ENCODE measurements at places on chromosomes 16 and 17. TPM values are rescaled to one million over a fixed set of nuclear protein-coding genes. Genes with fewer than 3 reads are reported as not detected.

KRTAP3-2 gene
- not detected for total RNA-seq

PAQR4 gene
- 2.2 TPM for total RNA-seq

OVCA2 gene
- 38.7 TPM for total RNA-seq

NDE1 gene
- total RNA-seq = 29.2 TPM

DNA sequence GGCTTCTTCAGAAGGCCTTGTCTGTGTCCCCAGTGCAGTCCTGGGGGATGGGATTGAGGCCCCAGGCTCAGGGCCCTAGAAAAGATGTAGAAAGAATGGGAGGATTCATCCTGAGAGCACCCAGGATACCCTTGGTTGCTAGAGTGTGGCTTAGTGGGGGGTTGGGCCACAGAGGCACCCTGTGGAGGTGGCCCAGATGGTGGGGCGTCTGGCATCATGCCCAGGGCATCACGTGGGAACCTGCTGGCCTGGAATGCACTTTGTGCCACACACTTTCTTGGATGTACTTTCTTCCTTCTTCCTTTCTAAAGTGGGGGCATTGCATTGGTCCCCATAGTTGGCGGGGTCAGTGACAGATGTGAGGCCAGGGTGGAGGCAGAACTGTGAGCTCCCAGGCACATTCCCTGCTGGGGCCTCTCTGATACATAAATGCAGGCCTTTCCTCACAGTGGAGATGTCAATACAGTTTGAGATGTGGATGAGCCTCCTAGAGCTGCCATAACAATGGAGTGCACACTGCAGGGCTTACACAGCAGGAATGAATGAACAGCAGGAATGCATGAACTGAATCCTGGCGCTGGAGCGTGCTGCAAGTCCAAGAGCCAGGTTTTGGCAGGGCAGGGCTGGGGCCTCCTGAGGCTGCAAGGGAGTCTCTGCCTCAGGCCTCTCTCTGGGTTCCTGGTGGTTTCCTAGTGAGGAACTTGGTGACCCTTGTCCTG lies 43.3 kb downstream of the MGAT5B start:
- no peak overlapping the region for H3K27ac ChIP-seq
- no peak for DNase-seq
- H3K4me3 ChIP-seq = no peak overlapping the region
- peaks cover 4% of the 10 kb centered on the region for H3K27me3 ChIP-seq
- no peaks in the 10 kb centered on the region for H3K36me3 ChIP-seq

- H3K27me3 ChIP-seq = no peaks in the 10 kb centered on the region
- peak overlapping the region; percentile 38 for H3K4me3 ChIP-seq
- H3K4me1 ChIP-seq = peaks cover 56% of the 10 kb centered on the region
- H3K36me3 ChIP-seq = peaks cover 67% of the 10 kb centered on the region
- DNase-seq = no peak
Observed at GRCh38 chr16:86496262-86496928, 13.9 kb upstream of the FOXF1 start.

DNA sequence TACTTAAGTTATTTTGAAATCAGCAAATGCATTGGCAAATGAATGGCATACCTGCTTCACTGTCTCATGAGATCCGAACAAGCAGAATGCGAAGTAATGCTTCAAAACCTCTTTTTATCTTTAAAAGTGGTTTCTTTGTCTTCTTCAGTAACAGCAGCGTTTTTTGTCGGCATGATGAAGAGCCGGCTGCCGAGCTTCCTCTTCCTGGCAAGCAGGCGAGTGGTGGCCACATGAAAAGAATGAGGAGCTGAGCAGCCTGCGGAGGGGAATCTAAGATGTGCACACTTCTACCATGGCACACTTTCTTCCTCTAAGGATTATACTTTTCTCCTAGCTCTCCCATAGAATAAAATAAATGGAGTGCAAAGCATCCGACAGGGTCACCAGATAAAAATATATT lies 42.4 kb upstream of the AKTIP start:
- no peak for DNase-seq
- no peaks in the 10 kb centered on the region for H3K4me1 ChIP-seq
- peaks cover 34% of the 10 kb centered on the region for H3K27me3 ChIP-seq
- no peak overlapping the region for H3K4me3 ChIP-seq

DNA sequence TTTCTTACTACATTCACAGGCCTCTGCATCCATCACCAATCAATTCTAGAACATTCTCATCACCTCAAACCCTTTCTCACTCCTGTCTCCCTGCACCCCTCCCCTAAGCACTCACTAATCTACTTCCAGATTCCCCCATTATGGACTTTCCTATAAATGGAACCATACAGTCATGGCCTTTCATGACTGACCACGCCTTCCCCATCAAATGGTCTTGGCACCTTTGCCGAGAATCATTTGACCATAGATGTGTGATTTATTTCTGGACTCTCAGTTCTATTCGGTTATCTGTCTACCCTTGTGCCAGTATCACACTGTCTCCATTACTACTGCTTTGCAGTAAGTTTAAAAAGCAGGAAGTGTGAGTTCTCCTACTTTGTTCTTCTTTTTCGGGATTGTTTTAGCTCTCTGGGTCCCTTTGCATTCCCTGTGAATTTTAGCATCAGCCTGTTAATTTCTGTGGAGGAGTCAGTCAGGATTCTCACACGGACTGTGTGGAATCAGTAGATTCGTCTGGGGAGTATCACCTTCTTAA lies 27.5 kb downstream of the GTF3C1 start:
- no peak overlapping the region for H3K27ac ChIP-seq
- H3K27me3 ChIP-seq = no peaks in the 10 kb centered on the region
- H3K4me1 ChIP-seq = peaks cover 3% of the 10 kb centered on the region
- no peak for DNase-seq
- no peak overlapping the region for H3K4me3 ChIP-seq

GRCh38 chr16:23080329-23080728 lies 68.9 kb downstream of the USP31 start:
- H3K4me3 ChIP-seq = no peak overlapping the region
- no peak overlapping the region for H3K27ac ChIP-seq
- DNase-seq = no peak
- no peaks in the 10 kb centered on the region for H3K4me1 ChIP-seq

DNA sequence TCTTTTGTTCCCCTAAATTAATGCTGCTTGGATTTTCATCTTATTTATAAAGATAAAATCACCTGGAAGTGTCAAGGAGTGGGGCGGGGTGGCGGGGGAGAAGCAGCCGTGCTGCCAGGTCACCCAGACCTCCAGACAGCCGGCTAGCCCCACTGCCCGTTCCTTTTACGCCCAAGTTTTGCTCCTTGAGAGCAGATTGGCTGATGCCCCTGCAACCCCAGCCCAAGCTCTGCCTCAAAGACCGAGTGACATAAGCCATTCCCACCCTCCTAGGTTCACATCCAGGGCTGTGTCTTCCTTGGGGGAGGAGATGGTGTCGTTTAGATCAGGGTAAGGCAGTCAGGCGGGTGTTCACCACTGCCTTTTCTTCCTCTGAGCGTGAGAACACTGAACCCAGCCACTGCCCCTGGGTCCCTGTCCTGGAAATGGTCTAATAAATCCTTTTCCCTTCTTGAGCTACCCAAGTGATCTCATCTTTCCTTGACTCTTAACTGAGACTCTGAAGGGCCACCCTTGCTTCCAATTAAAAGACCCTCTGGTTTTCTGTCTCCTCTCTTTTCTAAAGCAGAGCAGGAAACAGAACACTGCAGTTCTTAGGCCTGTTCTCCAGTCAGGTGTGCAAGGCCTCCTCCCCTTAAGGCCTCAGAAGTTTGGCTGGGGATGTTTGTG lies 5.7 kb downstream of the PDF start:
- no peaks in the 10 kb centered on the region for H3K27me3 ChIP-seq
- H3K27ac ChIP-seq = no peak overlapping the region
- H3K4me3 ChIP-seq = no peak overlapping the region
- DNase-seq = no peak
- peaks cover 66% of the 10 kb centered on the region for H3K36me3 ChIP-seq

DNA sequence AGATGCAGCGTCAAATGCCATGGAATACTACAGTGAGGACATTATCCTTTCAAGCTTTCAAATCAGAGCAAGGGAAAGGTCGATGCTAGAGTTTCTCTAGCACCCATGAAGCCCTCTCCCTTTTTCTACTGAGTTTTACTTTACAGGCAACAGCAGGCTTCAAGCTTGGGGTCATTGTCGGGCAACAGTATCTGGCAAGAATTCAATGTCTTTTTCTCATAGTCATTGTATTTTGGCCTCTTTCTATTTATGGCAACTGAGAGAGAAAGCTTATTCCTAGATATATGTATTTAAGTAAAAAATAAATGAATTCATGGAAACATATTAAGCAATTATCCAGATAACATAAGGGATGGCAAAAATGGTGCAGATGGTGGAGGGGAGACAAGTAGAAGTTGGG lies 364 bp upstream of the CETP start:
- no peaks in the 10 kb centered on the region for H3K27me3 ChIP-seq
- H3K36me3 ChIP-seq = no peaks in the 10 kb centered on the region
- peaks cover 32% of the 10 kb centered on the region for H3K4me1 ChIP-seq
- no peak overlapping the region for H3K27ac ChIP-seq
- DNase-seq = peak; percentile 25
- no peak overlapping the region for H3K4me3 ChIP-seq

GRCh38 chr17:9299695-9300094 lies 275.9 kb downstream of the STX8 start:
- H3K4me3 ChIP-seq = no peak overlapping the region
- no peaks in the 10 kb centered on the region for H3K27me3 ChIP-seq
- H3K27ac ChIP-seq = no peak overlapping the region
- H3K4me1 ChIP-seq = no peaks in the 10 kb centered on the region
- H3K36me3 ChIP-seq = no peaks in the 10 kb centered on the region

DNA sequence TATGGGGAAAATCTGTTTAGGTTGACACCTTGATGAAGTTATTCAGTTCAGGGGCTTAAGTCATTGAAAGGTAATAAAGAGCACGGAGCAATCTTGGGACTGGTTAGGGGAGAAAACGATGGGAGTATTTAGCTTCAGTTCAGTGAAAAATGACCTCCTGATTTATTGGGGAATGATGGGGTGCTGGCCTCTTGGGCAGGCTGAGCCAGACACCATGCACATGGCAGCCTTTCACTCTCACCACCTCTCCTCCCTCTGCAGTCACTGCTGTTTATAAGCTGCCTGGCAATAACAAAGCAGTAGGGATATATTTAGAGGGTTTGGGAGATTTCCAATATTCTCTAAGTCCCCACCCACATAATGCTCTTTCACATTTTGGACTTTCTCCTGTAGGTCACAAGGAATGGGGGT lies 140.5 kb upstream of the HS3ST2 start:
- no peaks in the 10 kb centered on the region for H3K4me1 ChIP-seq
- DNase-seq = no peak
- peaks cover 31% of the 10 kb centered on the region for H3K27me3 ChIP-seq
- H3K27ac ChIP-seq = no peak overlapping the region
- no peaks in the 10 kb centered on the region for H3K36me3 ChIP-seq

DNA sequence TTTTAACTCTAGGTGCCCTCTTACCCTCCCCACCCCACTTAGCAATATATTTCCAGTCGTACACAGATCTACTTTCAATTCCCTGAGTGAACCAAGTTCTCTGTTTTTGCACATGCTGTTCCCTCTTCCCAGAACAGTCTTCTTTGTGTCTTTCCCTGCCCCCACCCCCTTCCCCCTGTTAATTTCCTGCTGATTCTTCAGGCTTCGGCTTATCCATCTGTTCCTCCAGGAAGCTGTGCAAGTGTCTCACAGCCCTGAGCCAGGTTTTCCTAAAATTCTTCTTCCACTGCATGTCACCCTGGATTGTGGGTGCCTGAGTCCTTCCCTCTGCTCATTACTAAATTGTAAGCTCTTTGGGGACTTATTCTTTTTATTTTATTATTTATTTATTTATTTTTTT lies 12.4 kb upstream of the SPOP start:
- H3K27me3 ChIP-seq = peaks cover 4% of the 10 kb centered on the region
- H3K4me1 ChIP-seq = peaks cover 2% of the 10 kb centered on the region
- no peak overlapping the region for H3K27ac ChIP-seq
- DNase-seq = no peak
- H3K36me3 ChIP-seq = no peaks in the 10 kb centered on the region
- no peak overlapping the region for H3K4me3 ChIP-seq

GRCh38 chr17:76331083-76331482 lies 22.6 kb downstream of the PRPSAP1 start:
- no peak overlapping the region for H3K27ac ChIP-seq
- H3K27me3 ChIP-seq = no peaks in the 10 kb centered on the region
- H3K4me3 ChIP-seq = no peak overlapping the region
- peaks cover 5% of the 10 kb centered on the region for H3K4me1 ChIP-seq

DNA sequence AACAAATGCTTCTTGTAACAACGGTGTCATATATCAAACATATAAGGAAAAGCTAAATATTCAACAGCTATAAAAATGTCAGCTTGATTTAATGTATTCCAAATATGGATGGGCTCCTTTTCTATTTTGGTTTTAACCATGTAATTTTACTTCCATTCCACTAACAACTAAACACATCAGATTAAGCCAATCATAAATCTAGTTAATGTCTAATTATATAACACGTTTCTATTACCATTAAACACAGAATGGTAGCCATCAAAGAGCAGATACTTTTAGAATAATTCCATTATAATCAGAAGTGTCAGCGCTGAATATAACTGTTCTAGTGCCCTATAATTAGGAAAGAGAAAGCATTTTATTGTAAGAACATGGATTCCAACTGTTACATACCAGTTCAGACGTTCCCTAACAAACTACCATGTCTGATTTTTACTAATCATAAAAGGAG lies 10.0 kb downstream of the CMC2 start:
- no peak overlapping the region for H3K4me3 ChIP-seq
- H3K27ac ChIP-seq = no peak overlapping the region
- no peaks in the 10 kb centered on the region for H3K36me3 ChIP-seq
- no peak for DNase-seq
- peaks cover 7% of the 10 kb centered on the region for H3K4me1 ChIP-seq

DNA sequence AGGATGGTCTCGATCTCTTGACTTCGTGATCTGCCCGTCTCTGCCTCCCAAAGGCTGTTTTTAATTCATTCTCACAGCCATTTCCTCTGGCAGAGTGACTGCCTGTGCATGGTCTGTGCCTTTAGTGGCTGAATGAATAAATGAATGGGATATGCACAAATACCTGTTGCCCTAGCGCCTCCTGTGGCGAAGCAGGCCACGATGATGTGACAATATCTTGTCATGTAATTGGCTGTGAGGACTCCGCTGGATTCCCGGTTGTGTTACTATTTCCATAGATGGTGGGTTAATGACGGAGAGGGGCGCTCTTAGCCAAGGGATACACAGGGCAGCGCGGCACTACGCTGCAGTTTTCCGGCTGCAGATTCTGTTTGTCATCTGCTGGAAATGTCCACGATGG lies 26.8 kb upstream of the ENDOV start:
- no peaks in the 10 kb centered on the region for H3K4me1 ChIP-seq
- H3K27ac ChIP-seq = no peak overlapping the region
- no peak for DNase-seq
- H3K36me3 ChIP-seq = peaks cover 74% of the 10 kb centered on the region
- H3K27me3 ChIP-seq = no peaks in the 10 kb centered on the region

GRCh38 chr17:72121164-72122009 lies 567 bp downstream of the SOX9 start:
- DNase-seq = peak; percentile 69
- H3K27me3 ChIP-seq = peaks cover 9% of the 10 kb centered on the region
- H3K27ac ChIP-seq = peak overlapping the region; percentile 96
- peak overlapping the region; percentile 95 for H3K4me3 ChIP-seq
- H3K36me3 ChIP-seq = peaks cover 19% of the 10 kb centered on the region

Data from IMR-90 (cell line).